ENCODE measurements at places on chromosomes 12 and 14.

DNA sequence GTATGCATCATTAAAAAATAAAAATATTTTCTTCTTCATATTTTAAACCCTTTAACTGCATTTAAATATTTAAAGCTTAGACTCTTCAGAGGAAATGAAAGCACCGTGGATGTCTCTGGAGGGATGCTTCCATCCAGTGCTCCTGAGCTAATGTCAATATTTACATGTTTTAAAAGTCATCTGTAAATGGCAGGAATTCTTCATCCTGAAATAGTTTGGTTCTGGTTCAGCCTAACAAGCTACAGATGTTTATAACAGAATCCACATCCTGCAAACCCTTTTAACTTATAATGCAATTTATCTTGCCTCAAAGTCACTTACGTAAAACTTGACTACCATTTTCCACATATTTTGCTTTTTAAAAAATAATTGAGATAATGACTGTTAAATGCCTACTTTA, 1207.3 kb downstream of the SLC16A7 start:
- no peak for DNase-seq

- peak; percentile 31 for DNase-seq
These were observed 35.7 kb upstream of the ATP2A2 start for GRCh38 chr12:110245369-110245772.

- DNase-seq: no peak
These were observed 44.8 kb upstream of the MYF6 start for GRCh38 chr12:80662586-80662985.

- DNase-seq: no peak
These were observed 547.1 kb downstream of the CCER1 start for GRCh38 chr12:90407841-90408240.

DNA sequence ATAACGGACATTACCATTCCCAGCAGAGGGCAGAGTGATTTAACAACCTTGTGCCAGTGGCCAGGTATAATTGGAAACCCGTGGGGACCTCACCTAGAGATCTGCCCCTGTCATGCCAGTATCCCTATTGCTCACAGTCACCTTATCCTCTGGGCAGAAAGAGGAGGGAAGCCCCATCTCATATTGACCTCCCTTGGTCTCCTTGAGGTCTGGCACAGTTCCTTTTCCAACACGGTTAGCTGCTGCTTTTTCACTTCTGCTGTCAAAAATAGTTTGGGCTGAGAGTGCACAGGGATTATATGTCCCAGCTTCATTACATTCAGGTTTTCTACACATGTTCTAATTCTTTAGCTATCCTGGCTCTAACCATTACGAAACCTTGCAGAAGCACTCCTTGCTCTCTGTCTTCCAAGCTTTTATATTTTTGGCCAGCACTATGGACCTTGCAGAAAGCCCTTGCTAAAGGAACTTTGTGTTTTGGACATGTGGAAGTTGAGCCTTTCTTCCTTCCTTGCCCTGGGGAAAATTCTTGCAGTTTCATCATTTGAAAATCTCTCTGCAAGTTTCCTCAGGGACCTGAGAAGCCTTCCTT, 111.7 kb upstream of the MIS18BP1 start:
- no peak for DNase-seq

- no peak for DNase-seq
These were observed 1.5 kb upstream of the NOVA1 start for GRCh38 chr14:26599291-26599690.

DNA sequence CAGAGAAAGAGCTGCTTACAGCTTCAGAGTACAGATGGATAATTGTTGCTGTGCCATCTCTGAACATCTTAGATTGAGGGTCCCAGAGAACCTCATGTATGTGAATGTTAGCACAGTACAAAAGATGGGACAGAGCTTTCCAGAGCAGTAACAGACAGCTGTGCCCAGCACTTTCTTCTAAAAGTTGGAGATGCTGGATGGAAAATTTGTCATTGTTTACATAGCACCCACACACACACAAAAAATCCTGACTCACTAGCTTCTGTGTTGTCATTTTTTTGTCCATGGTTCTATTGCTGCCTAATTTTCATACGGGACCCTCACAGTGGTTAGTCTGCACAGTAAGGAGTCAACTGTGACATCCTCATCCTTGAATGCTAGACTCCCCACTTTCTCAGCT, 374.7 kb downstream of the DIO2 start:
- no peak for DNase-seq

- no peak for DNase-seq
These were observed 201.6 kb upstream of the TMEM260 start for GRCh38 chr14:56378046-56378445.
